Stimulated activated CD8-positive, alpha-beta memory T cell treated with anti-CD3 and anti-CD28 coated beads, Interleukin-15, amount 100 ng/mL, for 24 hours (primary cell): ENCODE measurements at places on chromosomes 12 and 14.

GRCh38 chr12:47282206-47282605 is 202.4 kb upstream of the AMIGO2 start:
- DNase-seq = no peak

- DNase-seq = no peak
Observed at GRCh38 chr12:46442239-46442638, 69.7 kb upstream of the SLC38A2 start.

DNA sequence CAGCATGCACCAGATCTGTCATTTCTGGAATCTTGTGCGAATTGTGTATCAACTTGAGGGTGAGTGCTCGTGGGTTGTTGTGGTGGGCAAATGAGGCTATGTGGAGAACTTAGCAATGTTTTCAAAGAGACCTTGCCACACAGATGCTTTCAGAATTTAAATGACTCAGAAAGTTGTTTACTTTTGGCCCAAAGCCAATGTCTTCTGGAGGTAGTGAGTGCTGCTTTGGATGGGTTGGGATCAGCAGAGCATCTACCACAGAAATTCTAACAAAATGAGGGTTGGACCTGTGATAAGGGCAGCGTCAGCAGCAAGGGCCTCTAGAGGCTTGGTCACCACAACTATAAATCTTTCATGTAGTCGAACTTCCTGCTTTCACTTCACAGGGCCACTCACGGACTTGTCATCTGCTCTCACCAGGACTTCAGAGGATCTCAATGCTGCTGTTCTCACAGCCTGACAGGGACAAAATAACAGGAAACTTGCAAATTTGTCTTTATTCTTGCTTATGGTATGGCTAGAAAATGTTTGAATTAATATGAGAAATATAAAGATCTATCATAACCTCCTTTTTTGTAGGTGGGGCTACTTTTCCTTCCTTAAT is 111.4 kb downstream of the DACT1 start:
- no peak for DNase-seq

DNA sequence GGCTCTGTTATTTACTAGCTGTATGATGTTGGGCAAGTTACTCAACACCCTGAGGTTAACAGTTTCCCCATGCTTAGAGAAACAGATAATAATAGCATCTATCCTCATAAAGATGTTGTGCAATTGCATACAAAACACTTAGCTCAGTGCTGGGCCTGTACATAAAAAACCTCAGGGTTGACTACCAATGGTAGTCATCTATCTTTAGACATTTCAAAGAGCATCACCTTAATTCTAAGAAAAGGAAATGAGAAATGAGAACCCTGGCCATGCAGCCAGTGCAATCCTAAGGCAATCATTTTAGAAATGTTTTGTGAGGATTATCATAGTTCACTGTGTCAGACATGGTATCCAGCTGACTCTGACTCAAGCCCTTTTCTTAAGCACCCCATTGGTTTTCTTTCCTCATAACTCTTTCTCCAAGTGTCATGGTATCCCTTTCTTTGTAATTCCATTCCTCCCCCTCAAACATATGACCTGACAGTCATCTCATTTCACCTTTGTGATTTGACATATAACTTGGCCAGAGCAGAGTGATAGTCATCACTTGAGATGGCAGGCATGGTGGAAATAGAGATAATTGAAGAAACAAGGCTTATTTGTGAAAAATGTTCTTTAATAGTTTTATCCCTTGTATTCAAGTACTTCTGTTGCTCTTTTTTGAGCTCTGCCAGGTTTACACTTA is 29.5 kb upstream of the OSBPL8 start:
- DNase-seq = no peak

DNA sequence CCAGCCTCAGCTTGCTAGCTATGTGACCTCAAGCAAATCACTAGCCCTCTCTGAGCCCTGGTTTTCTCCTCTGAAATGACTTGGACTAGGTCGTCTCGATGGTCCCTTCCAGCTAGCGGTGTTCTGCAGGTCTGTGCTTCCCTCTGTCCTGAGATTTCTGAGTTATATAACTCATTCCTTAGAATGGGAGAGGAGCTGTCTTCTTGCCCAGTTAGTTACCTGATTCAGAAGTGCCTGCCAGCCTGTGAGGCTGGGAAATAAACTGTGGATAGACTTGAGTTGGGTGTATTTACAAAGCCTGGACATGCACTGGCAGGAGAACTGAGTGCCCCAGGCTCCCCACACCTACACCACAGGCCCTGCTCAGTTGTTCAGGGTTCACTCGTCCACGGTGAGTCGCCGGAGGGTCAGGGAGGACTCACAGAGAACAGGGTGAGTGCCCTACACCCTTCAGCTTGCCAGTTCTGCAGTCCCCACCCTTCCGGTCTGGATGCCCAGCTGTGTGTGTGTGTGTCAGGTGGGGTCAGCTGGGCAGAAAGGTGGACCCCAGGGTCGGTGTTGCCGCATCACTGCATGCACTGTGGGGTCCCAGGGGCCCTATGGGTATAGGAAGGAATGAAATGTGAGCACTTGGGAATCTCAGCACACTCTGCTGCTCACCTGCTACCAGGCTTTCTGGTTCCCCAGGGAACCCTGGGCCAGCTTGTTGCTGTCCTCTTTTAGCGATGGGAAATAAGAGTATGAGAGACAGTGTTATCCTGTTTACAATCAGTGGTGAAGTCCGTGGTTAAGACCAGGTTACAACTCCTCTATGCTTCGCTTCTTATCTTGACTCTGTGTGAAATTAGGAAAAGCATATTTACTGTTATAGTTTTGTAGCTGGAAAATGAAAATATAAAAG is 348.2 kb downstream of the DPF3 start:
- no peak for DNase-seq

DNA sequence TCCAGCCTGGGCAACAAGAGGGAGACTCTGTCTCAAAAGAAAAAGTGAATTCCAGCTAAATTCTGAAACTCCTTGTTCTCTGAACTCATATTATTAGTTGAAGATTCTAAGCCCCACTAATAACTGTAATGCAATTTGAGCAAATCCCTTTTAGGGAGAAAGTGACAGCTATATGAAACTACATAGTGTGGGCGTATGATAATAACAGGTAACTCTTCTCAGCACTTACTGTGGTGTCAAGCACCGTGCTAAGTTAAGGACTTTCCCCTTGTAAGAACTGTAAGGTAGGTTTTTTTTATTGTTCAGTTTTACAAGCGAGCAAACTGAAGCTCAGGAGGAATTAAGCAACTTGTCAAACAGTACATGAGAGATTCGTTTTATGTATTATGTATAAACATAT is 5.4 kb downstream of the ANKRD13A start:
- DNase-seq = no peak

- no peak for DNase-seq
Observed at GRCh38 chr12:46210873-46211439, 57.9 kb downstream of the SLC38A1 start.

DNA sequence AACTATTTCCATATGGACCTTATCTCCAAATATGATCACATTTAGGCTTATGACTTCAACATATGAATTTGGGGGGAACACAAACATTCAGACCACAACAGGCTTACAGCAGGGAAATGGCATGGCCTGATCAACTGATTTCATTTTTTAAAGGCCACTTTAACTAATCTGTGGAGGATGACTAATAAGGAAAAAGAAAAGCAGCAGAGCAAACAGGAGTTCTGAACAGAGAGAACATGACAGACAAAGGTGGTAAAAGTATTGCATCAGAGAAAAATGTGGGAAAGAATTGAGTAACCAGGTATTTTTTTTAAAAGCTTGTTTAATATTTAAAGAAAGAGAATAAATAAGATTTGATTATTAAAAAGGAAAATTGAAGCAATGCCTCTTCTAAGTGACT is 366.1 kb upstream of the TMPO start:
- no peak for DNase-seq

GRCh38 chr12:106582641-106583230 is at the start of gene RFX4:
RFX4 (plus strand) TSS chr12:106583004; CDS start chr12:106583321, 317 bp downstream.
- DNase-seq = no peak

DNA sequence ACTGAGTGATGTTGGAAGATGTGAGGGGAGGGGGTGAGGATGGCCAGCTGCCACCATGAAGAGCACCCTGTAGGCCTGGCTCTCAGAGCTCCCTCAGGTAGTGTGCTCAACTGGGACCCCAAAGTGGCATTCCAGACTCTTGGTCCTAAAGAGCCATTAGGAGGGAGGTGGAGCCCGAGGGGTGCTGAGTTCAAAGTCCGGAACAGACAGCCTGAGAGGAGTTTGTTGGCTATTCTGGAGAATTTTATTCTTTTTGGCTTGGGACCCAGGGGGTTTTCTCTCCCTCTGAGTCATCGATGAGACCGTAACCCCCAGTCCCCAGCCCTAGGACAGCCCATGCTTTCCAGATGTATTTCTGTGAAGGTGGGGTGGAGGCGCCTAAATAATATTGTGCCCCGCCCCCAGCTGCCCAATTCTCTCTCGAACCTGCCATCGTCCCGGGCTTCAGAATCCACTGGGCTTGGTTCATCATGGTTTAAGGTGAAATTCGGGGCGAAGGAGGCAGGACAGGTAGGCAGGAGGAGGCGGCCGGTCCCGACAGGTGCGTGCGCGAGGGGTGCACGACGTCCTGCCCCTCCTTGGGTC is 690 bp upstream of the RBP5 start:
- no peak for DNase-seq

GRCh38 chr14:103628221-103628683 is 759 bp upstream of the KLC1 start:
- DNase-seq = no peak

- DNase-seq = no peak
Observed at GRCh38 chr12:3529281-3529680, 38.3 kb downstream of the PRMT8 start.

- DNase-seq = no peak
Observed at GRCh38 chr12:97545804-97546203, 83.2 kb downstream of the RMST start.

- DNase-seq = no peak
Observed at GRCh38 chr14:64515053-64515452, 10.5 kb downstream of the ZBTB1 start.

DNA sequence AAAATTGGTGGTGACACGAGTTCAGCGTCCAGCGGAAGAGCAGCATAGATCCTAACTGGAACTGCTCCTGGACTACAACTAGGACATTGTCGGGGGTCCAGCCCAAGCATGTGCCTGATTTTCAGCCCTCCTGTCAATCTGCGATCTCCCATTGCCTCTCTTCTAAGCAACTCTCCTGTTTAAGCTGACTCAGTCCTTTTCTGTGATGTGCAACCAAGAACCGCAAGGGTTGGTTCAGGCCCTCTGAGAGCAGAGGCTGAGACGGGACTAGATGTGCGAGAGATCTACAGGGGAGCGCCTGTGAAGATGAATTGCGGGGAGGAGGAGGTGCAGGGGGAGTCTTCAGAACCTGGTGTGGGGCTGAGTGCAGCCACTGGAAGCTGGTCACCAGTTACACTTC is 3.7 kb upstream of the PAPLN start:
- DNase-seq = no peak

DNA sequence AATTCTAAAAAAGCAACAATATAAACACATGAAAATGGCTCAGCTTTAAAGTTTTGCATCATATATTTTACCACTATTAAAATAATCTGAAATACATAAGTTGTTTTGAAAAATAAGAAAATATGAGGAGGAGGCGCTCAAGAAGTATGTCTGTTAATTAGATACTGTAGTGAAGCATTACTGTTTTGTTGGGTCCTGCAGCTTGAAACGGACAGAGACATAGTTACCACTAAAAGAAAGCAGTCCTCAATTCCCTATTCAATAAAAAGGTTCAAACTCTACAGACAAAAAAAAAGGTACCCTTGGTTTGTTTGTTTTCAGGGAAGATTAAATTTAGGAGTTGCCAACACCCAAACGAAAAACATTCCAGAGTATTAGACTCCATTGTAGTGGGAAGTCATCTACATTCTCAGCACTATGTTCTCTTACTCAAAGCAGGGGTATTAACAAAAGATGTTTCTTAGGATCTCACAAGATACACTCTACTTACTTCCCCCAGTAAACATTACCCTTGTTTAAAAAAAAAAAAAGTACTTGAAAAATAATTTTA is 3.0 kb downstream of the PAWR start:
- no peak for DNase-seq
